Activated CD4-positive, alpha-beta T cell treated with anti-CD3 and anti-CD28 coated beads, Interleukin-2, amount 50 U/mL, for 16 hours (primary cell): ENCODE measurements at places on chromosomes 3 and 15.

GRCh38 chr3:18712713-18713576, 287.8 kb upstream of the SATB1 start:
- DNase-seq: peak; percentile 92

GRCh38 chr3:154060238-154061000, 60.8 kb upstream of the ARHGEF26 start:
- no peak for DNase-seq

DNA sequence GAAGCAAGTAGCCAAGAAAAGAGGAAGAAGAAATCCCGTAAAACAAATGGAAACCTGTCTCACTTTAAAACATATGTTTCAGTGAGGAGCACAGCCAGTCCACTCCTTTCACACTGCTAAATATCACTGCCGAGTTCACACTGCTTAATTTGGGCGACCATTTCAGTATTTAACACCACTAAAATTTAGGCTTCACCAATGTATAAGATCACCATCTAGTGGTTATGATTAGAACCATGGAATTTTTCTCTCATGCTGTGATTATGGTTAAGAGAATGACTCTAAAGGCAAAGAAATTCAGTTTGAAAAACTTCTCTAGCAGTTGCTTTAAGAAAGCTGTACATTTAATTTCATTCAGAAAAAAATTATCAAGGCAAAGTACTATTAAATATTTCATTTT, 16.6 kb downstream of the SLC4A7 start:
- DNase-seq: peak; percentile 45

DNA sequence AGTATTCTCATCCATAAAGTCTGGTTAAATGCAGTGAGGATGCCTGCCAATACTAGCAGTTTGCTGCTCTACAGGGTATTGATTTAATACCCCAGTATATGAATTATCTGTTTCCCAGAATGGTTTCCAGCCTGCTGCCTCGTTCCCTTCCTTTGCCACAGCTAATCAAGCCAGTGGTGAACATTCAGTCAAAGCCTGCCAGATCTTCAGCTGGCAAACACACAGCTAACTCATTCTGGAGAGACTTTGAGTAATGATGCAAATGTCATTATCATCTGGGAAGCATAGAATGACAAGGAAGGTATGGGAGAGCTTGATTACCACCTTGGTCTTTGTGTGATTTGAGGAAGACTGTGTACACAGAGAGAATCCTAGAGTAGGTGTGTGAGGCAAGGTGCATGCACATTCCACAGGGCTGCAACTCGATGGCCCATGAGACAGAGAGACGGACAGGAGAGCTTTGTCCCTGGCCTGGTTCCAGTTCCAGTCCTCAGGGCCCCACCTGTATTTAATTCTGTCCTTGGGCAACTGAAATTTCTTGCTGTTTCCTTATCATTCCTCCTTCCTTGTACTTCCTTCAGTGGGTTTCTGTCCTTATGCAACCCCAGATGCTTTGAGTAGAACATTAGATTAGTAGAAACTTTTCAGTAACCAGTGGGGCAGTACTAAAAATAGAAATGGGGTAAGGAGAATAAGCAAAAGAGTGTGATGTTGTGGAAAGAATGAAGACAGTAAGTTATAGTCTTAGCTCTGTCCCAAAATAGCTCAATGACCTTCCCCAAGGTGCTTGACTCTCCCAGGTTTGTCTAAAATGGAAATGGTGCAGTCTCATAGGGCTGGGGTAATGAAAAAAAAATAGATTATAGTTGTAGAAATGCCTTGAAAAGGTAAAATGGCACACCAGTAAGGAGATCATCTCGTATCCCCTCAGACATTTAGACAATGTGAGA, 72.5 kb downstream of the MITF start:
- no peak for DNase-seq
